ENCODE measurements at places on chromosomes 4 and X.

DNA sequence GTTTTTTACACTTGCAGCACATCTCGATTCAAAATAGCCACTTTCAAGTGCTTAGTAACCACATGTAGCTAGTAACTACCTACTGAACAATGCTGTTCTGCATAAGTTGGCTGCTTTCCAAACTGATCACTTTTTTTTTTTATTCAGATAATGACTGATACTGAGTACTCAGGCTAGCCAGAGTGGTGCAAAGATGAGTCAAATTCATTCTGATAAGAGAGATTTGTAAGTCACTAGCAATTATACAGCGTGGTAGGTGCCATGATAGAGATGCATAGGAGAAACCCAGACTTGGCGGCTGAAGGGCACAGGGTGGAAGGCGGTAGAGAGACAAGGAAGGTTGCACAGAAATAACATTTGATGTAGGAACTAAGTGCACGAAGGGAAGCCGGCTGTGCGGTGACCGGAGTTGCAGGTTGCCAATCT lies 357 bp upstream of the IGBP1 start:
- DNase-seq = no peak

GRCh38 chr4:10457255-10457801 lies at the start of gene ZNF518B:
TSS of gene ZNF518B (minus strand) at chr4:10457426. CDS start at chr4:10446328, 11,098 bp downstream.
- DNase-seq = peak; percentile 87

DNA sequence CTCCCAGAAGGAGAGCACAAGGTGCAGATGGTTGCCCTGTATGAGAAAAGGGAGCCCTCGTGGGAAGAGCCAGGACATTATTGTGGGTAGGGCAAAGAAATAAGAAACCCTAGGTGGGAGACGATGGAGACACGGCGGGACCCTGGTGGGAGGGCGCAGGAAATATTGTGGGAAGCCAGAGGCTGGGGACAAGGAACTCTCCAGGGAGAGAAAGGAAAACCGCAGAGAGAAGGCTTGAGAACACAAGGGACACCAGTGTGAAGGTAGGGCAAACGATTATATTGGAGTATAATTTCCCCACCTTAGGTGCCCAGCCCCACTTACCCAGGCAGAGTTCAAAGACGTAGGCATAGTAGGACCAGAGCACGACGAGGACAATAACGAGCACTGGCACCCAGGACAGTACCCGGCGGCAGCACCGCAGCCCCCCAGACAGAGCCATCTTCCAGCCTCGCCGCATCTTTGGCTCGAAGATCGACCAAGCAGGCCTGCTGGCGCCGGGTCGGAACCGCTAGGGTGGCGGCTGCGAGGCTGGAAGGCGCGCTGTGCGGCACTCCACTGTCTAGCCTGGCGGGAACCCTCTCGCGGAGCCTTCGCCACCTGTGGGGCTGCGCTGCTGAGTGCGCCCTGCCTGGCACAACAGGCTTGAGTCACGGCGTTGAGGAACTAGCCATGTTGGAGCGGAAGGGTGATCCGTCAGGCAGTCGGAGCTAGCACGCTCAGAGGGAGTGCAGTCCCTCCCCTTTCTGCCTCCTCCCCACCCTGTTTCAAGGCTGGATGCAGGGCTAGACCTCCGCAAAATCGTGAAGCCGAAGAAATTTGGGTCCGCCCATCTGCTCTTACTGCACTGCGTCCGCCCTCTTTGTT lies at the start of gene ZDHHC15:
ZDHHC15 (minus strand) TSS at position 473 of the 867 bp plus-strand sequence; CDS start at position 460, 13 bp downstream.
- peak; percentile 78 for DNase-seq

- no peak for DNase-seq
These were observed 221.7 kb upstream of the DIPK2B start for GRCh38 chrX:45422216-45422925.

GRCh38 chrX:3962511-3963311 lies 249.3 kb upstream of the PRKX start:
- no peak for DNase-seq

GRCh38 chr4:82282875-82283274 lies 90.9 kb downstream of the HNRNPD start:
- DNase-seq = no peak

GRCh38 chr4:176186067-176186466 lies 9.3 kb downstream of the SPATA4 start:
- no peak for DNase-seq

GRCh38 chr4:109675181-109675580 lies 28.1 kb downstream of the CASP6 start:
- no peak for DNase-seq

GRCh38 chr4:107603430-107603829 lies 116.6 kb downstream of the PAPSS1 start:
- no peak for DNase-seq

DNA sequence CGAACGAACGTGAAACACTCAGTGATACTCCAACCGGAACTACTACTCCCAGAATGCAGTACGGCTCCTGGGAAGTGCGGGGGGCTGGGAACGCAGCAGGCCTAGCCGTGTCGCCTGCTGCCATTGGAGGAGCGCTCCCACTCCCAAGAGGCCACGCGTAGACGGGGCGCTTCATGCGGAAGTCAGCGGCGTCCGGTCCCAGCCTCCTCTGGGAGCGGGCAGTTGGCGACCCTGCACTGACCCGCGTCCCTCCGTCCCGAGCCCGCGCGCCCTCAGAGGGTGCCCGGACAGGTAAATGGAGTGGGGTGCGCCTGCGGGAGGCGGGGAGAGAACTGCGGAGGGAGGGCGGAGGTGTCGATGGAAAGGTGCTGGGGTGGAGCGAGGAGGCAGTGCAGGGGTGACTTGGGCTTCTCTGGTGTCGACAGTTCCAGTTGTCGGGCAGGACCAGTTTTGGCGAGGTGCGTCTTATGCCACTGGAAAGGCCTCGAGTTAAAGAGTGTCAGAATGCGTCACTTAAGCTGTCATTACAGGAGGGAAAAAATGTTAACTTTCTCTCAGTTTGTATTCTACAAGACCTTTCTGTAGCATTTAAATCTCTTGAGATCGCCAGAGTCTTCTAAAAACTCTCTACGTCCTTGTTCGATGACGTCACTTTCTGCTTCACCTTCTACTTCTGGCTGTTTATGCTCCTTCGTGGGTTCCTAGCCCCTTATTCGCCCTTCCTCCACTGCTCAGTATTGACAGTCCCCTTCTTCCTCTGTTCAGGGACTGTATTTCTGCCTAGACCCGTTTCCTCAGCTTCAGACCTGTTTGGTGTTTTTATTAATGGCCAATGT lies at the start of gene VAMP7:
VAMP7 (plus strand) TSS at position 188 of the 836 bp plus-strand sequence. CDS start 8,122 bp downstream, outside the sequence.
- peak; percentile 93 for DNase-seq

DNA sequence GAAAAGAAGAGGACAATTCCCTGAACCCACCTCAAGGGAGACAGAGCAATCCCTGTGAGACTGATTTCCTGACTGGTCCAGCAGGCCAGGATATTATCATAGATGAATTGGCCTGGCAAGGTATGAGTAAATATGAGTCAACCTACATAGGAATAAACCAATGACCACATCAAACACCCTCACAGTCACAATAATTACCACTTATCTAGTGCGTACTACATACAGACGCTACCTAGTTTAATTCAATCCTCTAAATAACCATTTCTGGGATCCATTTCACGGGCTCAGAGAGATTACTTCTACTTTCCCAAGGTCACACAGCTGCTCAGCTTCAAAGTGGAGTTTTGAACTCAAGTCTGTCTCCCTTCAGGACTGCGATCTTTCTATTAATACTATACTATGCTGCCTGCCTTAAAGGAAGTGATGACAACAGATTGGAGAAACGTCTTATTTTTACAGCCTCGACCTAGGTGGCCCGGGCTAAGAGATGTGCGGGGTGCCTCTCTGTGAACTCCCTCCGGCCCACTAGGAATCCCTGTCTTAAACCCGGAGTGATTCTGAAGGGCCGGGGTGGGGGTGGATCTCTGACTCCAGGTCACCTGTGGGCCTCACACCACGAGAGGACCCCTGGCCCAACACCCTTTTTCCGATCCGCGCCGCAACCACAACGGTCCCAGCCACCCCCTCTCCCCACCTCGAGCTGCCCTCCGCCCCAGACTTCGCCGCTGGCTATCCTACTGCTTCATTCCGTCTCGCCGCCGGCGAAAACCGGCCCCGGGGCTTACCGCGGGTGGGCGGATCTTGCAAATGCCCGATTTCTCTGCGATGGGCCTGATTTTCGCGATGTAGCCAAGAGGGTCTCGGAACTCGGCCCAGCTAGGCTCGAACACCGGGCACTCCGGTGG lies 800 bp downstream of the KDM5C start:
- DNase-seq = peak; percentile 74

DNA sequence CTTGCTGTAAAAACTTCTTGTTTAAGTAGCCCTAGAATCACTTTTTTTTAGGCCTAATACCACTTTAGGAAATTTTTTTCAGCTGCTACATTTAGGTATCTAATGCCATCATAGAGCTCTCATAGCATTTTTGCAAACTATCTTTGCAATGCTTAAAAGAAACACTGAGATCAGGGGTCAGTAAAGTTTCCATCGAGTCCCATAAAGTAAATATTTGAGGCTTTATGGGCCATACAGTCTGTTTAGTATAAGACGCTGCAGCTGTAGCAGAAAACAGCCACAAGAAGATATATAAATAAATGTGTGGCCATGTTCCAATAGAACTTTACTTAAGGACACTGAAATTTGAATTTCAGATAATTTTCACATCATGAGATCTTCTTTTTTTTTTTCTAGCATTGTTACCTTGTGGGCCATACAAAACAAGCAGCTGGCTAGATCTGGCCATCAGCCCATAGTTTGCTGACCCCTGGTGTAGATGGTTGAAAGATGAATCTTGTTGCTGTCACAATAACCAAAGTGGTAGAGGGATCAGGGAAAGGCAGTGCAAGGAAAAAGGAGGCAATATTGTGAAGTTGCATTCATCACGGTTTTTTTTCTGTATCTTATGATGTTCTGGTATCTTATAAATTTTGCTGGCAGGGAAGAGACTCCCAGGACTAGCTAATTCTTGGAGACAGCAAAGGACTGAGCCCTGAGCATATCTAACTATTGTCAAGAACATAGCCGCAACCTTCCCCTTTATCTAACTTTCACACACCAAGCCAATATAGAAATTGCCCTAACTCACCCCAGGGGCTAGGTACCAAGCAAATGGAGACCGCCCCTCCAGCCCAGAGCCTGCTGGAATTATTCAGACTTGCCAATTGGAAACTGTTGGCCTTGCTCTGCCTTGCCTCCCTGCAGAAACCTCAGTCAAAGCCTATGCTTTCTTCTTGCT lies 46.6 kb downstream of the RASGEF1B start:
- no peak for DNase-seq

DNA sequence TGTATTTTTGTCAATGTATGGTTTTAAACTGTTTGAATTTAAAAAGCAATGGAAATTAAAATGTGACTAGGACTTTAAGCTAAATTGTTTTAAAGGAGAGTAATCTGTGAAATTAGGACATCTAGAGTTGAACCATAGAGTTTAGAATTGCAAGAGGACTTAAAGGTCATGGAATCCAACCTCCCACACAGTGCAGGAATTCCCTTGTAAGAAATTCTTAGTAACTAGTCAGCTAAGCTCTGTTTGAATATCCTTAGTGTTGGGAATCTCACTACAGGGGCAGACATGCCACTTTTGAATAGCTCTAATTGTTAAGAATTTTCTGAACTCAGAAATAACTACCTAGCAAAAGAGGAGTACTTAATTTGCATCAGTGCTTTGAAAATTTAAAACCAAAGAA lies 292.9 kb downstream of the IL1RAPL1 start:
- no peak for DNase-seq

DNA sequence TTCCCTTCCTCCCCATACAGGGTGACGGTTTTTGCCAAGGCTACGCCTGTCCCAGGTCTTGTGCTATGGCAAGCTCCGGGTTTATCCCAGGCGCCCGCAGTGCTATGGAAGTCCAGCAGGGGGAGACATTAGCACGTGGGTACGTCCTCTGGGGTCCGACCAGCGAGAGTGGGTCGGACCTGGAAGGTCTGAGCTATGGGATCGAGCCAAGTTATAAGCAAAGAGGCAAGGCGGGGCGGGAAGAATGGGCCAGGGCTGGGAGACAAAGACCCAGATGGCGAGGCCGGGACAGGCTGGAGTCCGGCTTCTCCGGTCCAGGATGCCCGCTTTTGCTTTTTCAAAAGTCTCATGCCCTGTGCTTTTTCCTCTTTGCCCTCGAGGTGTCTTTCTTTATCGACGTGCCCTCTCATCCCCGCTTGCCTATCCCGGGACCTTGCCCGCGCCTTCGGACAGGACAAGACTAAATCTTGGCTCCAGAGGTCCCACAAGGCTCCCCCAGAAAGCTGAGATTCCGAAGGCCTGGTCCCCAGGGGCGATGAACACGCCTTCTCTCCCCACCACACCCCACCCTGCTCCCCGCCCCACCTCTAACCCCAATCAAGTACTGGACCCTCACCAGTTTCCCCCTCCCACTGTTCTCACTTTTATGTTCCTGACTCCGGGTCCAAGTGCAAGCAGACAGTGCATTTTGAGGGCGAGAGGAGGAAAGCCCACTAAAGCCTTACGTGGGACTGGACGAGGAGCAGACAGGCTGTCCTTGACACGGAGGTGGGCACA lies 785 bp upstream of the EFNB1 start:
- peak; percentile 87 for DNase-seq

- no peak for DNase-seq
These were observed 20.3 kb downstream of the TEC start for GRCh38 chr4:48249378-48249777.

- DNase-seq = no peak
These were observed 153.3 kb downstream of the SH3KBP1 start for GRCh38 chrX:19734111-19734510.

Measured in cardiac septum (tissue), 1 donor.